ENCODE measurements at places on chromosomes 12 and 14.

DNA sequence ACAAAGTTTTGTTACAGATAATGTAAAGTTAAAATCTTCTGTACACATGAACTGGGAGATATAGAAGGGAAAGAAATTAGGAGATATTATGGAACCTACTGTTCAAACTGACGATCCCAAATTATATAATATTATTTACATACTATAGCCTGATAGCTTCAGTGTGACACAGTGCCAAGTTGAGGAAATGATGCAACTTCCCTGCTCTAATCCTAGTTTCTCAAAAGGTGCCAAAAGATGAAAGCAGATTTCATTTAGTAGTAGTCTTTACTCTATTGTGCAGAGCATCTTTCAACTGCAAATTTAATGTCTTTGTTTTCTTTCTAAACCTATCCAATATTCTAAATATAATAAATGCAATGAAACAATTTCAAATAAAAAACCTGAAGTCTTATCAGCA, 46.9 kb downstream of the COCH start:
- DNase-seq: no peak

GRCh38 chr14:52863334-52863700, 71.9 kb upstream of the GNPNAT1 start:
- no peak for DNase-seq

DNA sequence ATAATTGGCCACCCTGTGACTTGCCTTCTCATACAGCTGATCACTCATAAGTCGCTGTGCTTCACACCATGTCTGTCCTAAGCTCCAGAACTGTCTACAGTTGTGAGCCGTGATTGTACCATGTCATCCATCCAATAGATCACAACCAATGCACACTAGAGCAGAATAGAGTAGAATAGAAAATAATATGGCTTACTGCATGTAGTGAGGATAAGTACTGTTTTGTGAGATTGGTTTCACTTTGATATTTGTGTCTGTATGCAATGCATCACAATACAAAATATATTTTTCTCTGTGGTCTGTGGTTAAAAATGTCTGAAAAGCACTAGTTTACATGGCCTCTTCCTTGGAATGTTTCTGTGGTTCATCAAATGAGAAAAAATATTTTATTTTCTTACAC, 237.6 kb upstream of the PRKD1 start:
- no peak for DNase-seq

GRCh38 chr12:111532751-111533150, 66.4 kb downstream of the ATXN2 start:
- DNase-seq: no peak

Measured in kidney glomerular epithelial cell (primary cell).